ENCODE measurements at places on chromosomes 13 and 19.

DNA sequence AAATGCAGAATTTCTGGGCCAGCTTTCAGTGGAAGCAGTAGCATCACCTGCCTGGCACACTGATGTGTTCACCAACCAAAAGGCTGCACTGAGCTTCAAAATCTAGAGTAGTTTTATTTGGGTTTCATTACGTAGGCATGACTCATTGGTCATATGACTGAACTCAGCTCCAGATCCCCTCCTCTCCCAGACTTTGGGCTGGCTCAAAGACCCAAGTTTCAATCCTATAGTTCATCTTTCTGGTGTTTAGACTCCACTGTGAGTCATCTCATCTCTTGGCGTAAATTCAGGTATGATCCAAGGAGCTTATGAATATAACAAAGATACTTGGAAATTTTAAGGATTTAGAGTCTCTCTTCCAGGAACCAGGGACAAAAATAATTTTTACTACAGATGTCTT lies 17.7 kb downstream of the ZMYM5 start:
- DNase-seq: peak; percentile 91

DNA sequence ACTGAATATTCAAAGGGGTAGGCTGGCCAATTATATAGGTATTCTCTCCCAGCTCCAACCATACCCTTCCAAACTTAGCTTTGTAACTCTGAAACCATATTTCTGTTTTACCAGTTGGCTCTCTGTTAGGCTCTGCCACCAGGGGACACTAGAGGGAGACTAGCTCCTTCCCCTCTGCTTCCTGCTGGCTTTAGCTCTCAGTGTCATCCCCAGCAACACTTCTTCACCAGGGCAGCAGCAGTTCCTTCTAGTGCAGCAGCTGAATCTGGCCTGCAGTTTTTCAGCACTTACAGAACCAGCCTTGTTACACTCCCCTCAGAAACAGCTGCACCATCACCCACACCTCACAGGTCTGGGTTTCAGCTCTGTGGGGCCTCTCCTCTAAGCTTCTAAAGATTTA lies 51.0 kb upstream of the DOCK9 start:
- no peak for DNase-seq

DNA sequence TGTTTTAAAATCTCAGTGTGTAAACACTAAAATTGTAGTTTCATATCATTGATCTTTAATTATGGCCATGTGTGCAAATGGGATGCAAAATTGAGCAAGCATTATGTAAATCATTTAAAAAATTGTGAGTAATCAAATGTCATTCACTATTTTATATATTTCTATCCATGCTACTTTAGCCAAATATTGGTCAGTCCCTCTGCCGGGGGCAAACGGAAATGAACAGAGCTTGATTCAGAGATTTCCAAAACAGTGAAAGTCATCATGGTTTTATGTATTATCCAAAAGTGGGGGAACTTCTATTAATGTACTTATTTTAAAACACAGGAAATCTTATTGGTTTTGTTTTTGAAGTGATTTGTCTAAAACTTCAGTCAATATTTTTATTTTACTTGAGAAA lies 219.1 kb downstream of the IRS2 start:
- no peak for DNase-seq

DNA sequence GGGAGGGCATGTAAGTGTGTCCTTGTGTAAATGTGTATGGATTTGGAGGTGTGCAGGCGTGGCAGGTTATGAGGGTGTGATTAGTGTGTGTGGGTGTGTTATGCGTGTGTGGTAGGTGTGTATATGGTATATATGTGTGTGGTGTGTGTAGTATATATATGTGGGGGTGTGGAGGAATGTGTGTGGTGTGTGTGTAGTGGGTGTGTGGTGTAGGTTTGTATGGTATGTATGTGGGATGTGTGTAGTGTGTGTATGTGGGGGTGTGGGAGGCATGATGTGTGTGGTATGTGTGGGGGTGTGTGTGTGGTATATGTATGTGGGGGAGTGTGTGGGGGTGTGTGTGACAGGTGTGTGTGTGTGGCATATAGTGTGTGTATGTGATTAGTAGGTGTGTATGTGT lies 104.2 kb downstream of the SLC7A1 start:
- DNase-seq: no peak

DNA sequence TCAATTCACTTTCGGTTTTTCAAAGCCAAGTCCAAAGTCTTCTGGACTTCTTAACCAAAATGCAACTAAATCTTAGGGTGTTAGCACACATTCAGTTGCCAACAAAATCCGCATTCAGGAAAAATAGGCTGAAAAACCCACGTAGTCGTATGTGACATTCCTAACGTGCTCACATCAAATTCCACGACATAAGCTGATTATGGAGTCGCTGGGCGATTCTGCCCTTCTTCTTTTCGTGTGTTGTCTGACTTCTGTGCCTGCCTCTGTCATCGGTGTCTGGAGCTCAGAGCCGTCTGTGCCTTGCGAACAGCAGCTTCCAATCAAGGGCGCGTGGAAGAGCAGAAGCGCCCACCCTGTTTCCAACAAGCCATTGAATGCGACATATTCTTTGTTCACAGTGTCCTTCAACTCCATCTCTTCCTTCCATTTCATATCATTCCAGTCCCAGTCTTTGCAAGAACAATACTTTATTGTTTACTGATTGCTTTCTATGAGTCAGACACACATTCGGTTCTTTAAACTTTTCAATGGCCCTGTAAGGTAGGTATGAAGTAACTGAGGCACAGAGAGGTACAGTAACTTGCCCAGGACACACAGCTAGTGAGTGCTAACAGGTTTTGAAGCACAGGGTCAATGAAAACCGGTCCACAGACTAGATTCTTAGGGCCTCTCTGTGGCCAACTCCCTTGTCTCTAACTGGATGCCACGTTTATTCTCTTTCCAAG lies 8.2 kb upstream of the ZNF507 start:
- DNase-seq: no peak

- DNase-seq: no peak
Observed at GRCh38 chr13:34672631-34673030, 269.4 kb upstream of the NBEA start.

- peak; percentile 4 for DNase-seq
Observed at GRCh38 chr13:75938811-75939560, 302.9 kb downstream of the LMO7 start.

- DNase-seq: no peak
Observed at GRCh38 chr19:32339423-32339822, 6.0 kb upstream of the ZNF507 start.

- no peak for DNase-seq
Observed at GRCh38 chr19:51994048-51994644, 7.5 kb upstream of the ZNF350 start.

DNA sequence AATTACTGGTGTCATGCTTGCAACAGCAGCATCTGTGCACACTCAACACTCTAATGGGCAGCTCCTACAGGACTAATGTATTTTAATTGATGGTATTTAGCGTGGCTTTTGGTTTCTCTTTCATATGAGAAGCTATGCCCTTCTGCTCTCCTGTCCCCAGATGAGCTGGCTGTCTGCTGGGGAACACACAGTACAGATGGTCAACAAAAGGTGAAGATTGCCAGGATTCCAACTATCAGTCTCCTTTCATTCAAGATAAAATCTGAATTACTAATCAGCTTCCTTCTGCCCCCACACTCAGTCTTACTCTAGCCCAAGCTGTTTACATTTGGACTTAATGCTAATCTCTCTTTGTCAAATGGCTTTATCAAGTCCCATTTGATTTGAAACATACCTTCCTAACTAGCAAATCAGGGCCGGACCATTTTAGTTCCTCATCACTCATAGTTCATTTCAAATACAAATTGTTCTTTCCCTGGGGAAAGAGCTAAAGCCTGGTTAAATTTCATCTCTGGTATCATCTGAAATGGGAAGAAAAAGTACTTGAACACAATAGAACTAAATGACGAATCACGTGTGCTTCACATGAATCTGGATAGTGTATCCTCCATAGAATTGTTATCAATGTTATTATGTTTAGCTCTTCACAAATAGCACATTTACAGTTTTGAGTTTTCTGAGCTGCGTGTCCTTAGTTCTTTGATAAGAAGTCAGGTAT lies 988.0 kb downstream of the PCDH17 start:
- DNase-seq: no peak

GRCh38 chr13:32212421-32212820 lies 102.7 kb downstream of the ZAR1L start:
- no peak for DNase-seq

DNA sequence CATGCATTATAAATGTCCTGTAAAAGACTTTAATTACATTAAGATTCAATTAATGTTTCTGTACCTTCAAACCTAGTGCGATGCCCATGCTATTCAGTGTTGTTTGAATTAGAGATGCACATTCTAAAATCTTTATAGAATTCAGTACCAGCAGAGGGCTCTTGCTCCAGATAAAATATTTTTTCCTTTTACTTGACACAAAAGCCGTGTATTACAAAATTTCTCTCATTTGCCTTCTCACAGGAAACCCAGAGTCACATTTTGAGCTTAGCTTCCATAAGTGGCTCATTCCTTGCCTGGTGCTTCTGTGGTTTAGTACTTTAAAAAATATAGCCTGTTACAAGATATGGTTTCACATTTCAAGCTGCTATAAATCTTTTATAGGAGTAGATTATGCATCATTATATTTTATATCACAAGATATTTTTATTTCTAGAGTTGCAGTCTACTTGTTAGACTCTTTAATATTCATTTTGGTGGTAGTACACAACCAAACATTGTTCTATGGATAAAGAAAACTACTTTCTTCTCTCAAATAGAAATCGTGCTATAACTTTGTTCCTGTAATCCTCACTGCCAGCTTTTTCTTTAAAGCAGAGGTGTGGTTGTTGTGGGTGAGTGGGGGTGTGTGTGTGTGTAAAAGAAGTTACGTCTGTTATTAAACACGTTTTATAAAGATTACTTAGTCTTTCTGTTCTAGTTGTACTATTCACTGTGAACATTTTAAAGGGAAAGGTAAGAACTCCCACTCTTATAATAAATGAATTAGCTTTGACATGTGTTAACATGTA lies 101.4 kb downstream of the RNF17 start:
- no peak for DNase-seq

- DNase-seq: no peak
Observed at GRCh38 chr13:40973409-40973808, 45.7 kb downstream of the ELF1 start.

GRCh38 chr13:89890806-89891205 lies 1456.7 kb upstream of the MIR17HG start:
- no peak for DNase-seq

GRCh38 chr13:34224877-34225276 lies 406.9 kb downstream of the RFC3 start:
- DNase-seq: no peak

- peak; percentile 83 for DNase-seq
Observed at GRCh38 chr13:74135326-74136083, 1.3 kb upstream of the KLF12 start.

DNA sequence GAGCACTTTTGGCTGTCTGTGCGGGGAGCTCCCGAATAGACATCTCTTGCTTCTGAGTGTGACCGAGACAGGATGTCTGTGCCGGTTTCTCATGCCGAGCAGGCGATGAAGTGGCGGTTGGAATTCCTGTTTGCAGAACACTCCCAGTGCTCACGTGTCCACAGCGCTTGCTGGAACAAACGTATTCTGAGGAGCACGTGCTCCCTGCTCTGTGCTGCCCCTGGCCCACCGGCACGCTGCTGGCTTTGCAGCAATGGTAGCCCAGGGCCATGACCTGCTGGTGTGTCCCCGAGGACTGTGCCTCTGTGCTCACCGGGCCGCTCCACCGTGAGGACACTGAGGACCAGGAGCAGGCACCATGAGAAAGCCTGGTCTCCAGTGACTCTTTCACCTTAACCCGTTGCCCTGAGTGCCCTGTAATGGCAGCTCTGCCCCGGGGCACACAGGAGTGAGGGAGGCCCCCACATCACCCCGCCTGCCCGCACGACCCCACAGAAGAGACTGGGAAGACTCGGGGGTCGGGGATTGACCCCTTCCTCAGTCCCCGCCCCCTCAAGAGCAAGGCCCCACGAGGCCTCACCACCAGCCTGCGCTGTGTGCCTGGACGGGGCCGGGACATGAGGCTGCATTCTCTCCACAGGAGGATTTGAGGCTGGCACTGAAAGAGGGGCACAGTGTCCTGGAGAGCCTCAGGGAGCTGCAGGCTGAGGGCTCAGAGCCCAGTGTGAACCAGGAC lies 40.0 kb upstream of the F7 start:
- no peak for DNase-seq

DNA sequence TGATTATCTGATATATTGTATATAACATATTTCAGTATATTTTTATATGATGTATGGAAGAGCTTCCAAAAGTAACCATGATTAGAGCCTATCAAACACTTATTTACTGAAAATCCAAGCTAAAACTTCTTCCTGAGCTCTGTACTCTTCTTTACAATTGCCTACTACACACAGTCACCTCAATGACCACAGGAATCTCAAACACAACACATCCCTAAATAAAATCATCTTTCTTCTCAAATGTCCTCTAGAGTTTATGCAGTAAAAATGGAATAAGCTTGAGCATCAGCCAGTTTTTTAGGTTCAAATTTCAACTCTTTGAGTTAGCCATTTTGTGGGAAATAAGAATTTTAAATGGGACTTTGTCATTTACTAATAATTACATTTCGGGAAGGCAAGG lies 102.6 kb upstream of the FNDC3A start:
- DNase-seq: no peak

DNA sequence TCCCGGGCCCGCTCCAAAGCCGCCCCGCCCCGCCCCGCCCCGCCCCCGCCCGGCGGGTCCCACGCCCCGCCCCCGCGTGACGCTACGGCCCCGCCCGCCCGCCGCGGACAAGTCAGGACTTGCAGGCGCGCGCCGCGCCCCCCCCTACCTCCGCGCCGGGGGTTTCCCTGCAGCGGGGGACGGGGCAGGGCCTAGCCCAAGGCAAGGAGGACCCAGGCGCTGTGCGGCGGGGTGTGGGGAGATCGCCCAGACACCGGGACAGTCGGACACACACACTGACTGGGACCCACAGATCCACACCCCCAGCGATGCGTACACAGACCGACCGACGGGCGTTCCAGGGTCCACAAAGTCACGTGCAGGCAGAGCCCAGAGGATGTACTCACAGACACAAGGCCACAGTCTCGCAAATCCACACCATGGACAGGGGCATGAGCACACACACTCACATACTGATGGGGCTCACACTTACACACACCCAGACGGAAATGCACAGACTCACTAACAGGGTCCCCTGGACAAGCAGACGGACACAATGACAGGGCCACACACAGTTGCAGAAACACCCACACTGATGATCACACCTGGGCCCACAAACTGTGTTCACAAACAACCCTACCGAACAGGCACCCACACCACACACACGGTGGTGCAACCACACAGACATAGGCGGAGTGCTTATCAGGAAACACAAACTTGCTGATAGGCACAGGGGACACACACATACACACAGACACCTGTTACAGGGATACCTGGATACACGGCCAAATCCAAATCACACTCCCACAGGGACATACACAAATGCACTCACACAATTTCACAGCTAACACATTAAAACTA lies 436 bp upstream of the BBC3 start:
- DNase-seq: peak; percentile 94

GRCh38 chr13:114143806-114144605 lies 11.6 kb upstream of the RASA3 start:
- peak; percentile 63 for DNase-seq

DNA sequence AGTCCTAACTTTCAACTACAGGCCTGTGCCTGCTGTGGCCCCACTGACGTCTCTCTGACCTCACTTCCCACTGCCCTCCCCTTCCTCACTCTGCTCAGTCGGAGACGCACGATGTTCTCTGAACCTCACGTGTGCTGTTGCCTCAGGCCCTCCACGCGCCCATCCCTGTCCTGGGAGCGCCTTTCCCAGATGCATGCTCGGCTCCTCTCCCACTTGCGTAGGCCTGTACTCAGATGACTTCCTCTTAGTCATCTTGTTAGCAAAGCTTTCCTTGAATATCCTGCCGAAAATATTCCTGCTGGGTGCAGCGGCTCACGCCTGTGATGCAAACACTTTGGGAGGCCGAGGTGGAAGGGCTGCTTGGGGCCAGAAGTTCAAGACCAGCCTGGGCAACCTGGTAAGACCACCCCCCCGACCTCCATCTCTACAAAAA lies 9.3 kb upstream of the SYT5 start:
- peak; percentile 55 for DNase-seq

All from kidney tubule cell (primary cell).